Activated CD4-positive, alpha-beta T cell treated with anti-CD3 and anti-CD28 coated beads, Interleukin-2, amount 10 ng/mL, durations not matched to agents 7 days and 5 days (primary cell): ENCODE measurements at places on chromosomes 6 and 20.

DNA sequence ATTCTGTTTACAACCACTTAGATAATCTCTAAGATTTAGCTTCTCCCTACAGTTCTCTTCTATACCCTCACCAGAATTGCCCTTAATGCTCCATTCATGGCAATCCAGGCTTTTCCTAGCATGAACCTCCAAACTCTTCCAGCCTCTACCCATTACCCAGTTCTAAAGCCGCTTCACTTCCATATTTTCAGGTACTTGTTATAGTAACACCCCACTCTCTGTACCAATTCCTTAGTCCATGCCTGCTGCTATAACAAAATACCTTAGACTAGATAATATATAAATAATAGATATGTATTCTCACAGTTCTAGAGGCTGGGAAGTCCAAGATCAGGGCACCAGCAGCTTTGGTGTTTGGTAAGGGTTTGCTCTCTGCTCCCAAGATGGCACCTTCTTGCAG, 16.5 kb upstream of the TRERF1 start:
- H3K36me3 ChIP-seq = peaks cover 3% of the 10 kb centered on the region
- no peak for DNase-seq
- H3K27me3 ChIP-seq = peaks cover 7% of the 10 kb centered on the region
- no peaks in the 10 kb centered on the region for H3K4me1 ChIP-seq
- no peak overlapping the region for H3K27ac ChIP-seq

- no peaks in the 10 kb centered on the region for H3K27me3 ChIP-seq
- H3K4me1 ChIP-seq = peaks cover 4% of the 10 kb centered on the region
- no peak for DNase-seq
- H3K36me3 ChIP-seq = no peaks in the 10 kb centered on the region
Measured at GRCh38 chr20:18705910-18706309, 107.7 kb upstream of the SCP2D1 start.

GRCh38 chr20:24403406-24403805, 66.0 kb upstream of the SYNDIG1 start:
- H3K4me1 ChIP-seq = peaks cover 23% of the 10 kb centered on the region
- no peak for DNase-seq
- peaks cover 4% of the 10 kb centered on the region for H3K36me3 ChIP-seq
- H3K27ac ChIP-seq = no peak overlapping the region
- peaks cover 4% of the 10 kb centered on the region for H3K27me3 ChIP-seq

DNA sequence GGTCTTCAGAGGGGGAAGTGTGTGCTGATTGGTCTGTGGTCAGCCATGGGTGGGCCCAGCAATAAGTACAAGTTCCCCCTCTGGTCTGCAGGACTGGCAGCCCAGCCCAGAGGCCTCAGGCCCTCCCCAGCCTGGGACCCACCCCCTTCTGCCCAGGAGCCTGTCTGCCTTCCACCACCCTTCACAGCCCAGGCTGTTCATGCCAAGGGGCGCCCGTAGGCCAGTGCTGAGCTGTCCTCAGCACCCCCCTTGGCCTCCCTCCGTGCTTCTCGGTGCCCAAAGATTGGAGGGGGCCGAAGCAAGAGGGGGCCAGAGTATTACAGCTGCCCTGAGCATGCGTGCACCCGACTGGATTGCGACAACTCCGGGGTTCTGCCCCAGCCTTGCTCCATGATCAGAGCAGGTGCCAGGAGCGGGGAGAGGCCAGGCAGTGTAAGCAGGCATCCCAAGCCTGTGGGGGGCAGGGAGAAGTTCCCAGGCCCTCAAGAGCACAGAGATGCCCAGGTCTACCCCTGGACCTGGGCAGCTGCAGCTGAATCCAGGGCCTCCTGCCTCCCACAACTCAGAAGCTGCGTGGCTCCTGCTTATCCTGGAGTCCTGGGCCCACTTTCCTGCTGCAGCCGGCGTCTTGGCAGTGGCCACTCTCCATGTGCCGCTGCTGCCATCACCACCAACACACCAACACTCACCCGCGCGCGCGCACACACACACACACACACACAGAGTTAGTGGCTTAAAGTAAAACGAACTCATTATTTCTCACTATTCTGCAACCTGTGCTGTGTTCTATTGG, 33.3 kb downstream of the CST9L start:
- H3K4me1 ChIP-seq = peaks cover 3% of the 10 kb centered on the region
- H3K27me3 ChIP-seq = peaks cover 8% of the 10 kb centered on the region
- no peak overlapping the region for H3K27ac ChIP-seq

DNA sequence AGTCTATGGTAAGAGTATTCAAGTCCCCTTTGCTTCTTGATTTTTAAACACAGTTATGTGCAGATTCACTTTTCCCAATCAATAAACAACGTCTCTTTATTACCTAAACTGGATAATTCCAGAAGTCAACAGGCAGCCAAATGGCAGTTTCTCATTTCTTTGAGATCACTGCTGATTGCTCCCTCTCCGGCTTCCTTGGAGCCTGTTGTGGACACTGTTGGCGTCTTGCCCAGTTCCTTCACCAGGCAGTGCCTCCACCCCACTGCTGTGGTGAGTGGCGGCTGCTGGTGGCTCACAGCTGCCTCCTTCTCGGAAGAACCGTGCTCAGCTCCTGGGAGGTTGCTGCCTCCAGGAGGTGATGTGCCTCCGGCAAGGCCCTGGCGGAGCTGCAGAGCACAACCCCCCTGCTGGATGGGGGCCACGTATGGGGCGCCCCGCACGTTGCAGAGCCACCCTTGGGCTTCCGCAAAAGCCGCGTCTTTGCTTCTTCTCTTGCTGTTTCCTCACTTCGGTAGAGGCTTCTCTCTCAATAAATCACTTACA, 105.1 kb upstream of the CNKSR3 start:
- peaks cover 5% of the 10 kb centered on the region for H3K4me1 ChIP-seq
- no peak overlapping the region for H3K4me3 ChIP-seq
- no peak for DNase-seq

DNA sequence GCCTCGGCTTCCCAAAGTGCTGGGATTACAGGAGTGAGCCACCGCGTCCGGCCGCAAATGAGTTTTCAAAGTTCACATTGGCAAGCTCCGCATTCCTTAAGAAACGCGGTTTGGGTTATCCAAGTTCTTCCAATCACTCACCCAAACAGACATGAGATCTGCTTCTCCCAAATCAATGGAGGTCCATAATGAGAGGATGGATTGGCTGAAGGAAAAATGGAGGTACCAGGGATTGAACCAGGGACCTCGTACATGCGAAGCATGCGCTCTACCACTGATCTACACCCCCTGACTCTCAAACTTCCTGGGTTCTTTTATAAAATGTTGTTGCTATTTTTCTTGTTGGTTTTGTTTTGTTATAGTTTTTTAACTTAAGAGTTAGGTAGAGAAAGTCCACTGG, 170.0 kb downstream of the GPX5 start:
- DNase-seq = no peak
- no peaks in the 10 kb centered on the region for H3K36me3 ChIP-seq
- peaks cover 66% of the 10 kb centered on the region for H3K27me3 ChIP-seq
- H3K4me3 ChIP-seq = no peak overlapping the region
- H3K27ac ChIP-seq = no peak overlapping the region

DNA sequence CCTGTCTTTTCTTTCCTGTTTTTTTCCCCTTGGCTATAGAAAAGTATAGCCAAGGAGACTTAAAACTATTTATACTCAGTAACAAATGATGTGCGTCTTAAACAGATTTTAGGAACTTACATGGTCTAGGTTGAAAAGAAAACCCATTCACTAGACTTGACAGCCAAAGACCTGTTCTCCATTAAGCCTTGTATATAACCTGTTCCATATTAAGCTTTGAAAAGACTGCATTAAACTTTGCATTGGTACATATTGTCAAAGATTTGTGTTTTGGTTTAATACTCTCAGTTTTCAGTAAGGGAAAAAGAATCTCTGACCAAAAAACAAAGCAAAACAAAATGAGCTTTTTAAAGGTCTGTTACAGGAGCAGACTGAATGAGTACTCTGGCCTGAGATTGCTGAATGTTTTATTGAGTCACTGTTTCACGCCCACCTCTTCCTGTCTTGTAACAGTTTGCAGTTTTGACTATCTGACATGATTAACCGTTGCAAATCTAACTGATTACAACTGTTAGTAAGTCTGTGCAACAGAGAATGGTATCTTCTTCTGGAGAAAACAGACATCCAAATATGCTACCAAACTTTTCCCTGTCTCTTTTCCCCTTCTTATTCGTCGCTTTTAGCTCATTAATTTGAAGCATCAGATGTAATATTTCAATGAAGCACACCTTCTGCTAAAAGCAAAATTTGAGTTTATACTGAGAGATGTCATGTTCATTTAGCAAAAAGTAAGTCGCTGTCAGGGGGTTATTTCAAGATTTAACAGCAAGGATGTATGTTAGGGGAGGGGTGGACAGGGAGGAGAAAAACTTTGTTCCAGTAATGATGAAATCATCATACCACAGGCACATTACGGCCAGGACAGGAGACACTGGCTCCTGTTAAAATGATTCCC, 59.1 kb upstream of the SUPT3H start:
- peaks cover 26% of the 10 kb centered on the region for H3K36me3 ChIP-seq
- H3K27ac ChIP-seq = peak overlapping the region; percentile 58
- H3K27me3 ChIP-seq = no peaks in the 10 kb centered on the region
- H3K4me1 ChIP-seq = peaks cover 65% of the 10 kb centered on the region

DNA sequence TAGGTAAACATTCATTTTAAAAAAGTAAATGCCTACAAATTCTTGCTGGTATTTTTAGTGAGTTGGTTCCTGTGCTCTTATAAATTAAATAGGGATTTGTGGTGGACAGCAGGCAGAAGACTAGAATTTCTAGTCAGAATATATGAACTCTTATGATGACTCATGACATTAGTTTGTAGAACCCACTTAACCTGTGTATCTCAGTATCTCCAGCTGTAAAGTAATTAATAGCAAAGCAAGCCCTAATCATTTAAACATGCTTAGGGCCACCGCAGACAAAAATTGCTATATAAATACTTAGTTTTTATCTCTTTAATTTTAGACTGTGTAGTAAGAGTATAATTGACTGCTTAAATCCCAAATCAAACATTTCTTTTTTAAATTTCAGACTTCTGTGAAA, 2.4 kb downstream of the FAM135A start:
- H3K4me1 ChIP-seq = peaks cover 27% of the 10 kb centered on the region
- H3K36me3 ChIP-seq = peaks cover 10% of the 10 kb centered on the region

GRCh38 chr6:110710115-110710514, 105.2 kb downstream of the CDK19 start:
- no peaks in the 10 kb centered on the region for H3K4me1 ChIP-seq
- H3K36me3 ChIP-seq = peaks cover 7% of the 10 kb centered on the region
- no peak overlapping the region for H3K27ac ChIP-seq
- no peaks in the 10 kb centered on the region for H3K27me3 ChIP-seq
- DNase-seq = no peak

DNA sequence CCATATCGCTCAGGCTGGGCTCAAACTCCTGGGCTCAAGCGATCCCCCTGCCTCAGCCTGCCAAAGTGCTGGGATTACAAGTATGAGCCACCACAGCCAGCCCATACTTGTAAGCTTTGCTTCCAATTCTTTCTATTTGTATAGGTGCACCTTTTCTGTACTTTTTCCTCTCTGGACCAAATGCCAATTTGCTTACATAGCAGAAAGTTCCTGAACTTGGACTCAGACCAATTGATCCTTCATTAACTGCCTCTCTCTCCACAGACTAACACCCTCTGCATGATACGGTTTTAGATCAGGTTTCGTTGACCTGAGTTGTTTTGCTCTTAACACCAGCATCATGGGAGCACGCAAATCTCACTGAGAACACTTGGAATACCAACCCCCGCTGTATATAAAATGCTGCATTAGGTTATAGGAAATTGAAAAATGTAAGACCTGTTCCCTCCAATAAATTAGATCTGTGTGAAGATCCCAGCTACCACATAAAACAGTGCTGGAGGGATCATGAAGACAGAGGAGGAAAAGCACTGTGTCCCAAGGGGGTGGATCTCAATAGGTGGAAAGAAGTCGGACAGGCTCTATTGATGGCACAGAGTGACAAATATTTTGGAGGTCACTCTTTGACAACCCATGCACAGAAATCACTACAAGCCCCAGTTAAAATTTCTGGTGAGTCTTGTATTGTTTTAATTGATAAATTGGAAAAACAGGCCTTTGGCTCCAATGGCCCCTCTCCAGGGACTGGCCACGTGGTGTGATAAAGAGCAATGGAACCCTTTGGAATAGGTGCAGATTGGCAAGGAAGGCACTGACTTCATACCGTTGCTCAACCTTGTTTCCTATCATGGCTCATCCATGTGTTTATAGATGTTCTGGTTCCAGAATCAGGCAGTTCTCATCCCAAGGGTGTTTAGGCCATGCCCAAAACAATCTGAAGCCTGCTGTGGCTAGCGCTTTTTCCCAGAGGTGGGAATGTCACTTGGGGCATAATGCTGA, 51.2 kb downstream of the ISM1 start:
- no peaks in the 10 kb centered on the region for H3K36me3 ChIP-seq
- no peaks in the 10 kb centered on the region for H3K4me1 ChIP-seq
- no peak overlapping the region for H3K27ac ChIP-seq
- DNase-seq = no peak
- peaks cover 2% of the 10 kb centered on the region for H3K27me3 ChIP-seq

- H3K27me3 ChIP-seq = peaks cover 2% of the 10 kb centered on the region
- no peak overlapping the region for H3K27ac ChIP-seq
- no peaks in the 10 kb centered on the region for H3K36me3 ChIP-seq
- DNase-seq = no peak
Measured at GRCh38 chr6:12679341-12679740, 37.2 kb upstream of the PHACTR1 start.

GRCh38 chr20:56468316-56469076, at the start of gene RTF2:
TSS of gene RTF2 (plus strand) at chr20:56468627. CDS start at chr20:56468698, 71 bp downstream.
- no peaks in the 10 kb centered on the region for H3K27me3 ChIP-seq
- DNase-seq = peak; percentile 95
- peak within 1 kb of the TSS; percentile 94 for H3K4me3 ChIP-seq
- peak within 1 kb of the TSS; percentile 97 for H3K27ac ChIP-seq
- H3K36me3 ChIP-seq = peaks cover 11% of the 10 kb centered on the region
